Activated CD8-positive, alpha-beta T cell treated with anti-CD3 and anti-CD28 coated beads for 36 hours (primary cell): ENCODE measurements at places on chromosomes 3 and 15. TPM values are rescaled to one million over a fixed set of nuclear protein-coding genes. Genes with fewer than 3 reads are reported as not detected.

DNA sequence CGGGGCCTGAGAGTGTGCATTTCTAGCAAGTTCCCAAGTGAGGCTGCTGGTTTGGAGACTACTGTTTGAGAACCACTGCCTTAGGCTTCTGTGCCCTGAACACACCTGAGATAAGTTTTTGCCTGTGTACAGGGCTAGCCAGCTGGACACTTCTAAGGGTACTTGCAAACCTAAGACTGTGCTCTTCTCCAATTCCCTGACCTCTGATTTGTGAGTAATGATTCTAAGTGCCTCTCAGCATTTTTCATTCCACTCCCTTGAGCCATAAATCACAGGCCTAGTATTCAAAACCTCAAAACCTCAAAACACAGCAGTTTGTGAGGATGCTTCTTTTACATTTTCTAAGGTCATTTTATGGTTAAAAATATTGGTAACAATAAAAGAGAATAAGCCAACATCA is 148.4 kb downstream of the CHST2 start:
- DNase-seq = no peak

The RASA2 gene
- total RNA-seq = 41.5 TPM

- no peak for DNase-seq
Observed at GRCh38 chr15:68640791-68641331, 62.1 kb downstream of the CORO2B start.

GRCh38 chr3:176514297-176514696 is 683.0 kb downstream of the TBL1XR1 start:
- DNase-seq = peak; percentile 27

GRCh38 chr3:107271787-107272387 is 105.4 kb upstream of the CCDC54 start:
- DNase-seq = no peak

DNA sequence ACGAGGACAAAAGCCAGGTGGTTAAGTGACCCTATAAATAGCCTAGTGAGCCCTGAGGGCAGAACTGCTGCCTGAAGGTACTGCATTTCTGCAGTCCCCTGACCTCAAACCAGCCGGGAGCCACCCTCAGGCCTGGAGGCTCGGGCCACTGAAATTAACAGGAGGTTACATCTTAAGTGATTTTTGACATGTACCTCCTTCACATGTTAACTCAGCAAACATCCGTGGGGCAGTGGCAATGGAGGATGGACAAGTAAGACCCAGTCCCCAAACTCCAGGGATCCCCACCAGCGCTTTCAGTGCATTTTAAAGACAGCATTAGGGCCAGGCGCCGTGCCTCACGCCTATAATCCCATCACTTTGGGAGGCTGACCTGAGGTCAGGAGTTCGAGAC is 26.2 kb downstream of the PSTPIP1 start:
- DNase-seq = peak; percentile 45

The SAXO2 gene
- 2.8 TPM for total RNA-seq

The GABRB3 gene
- 0.16 TPM for total RNA-seq

DNA sequence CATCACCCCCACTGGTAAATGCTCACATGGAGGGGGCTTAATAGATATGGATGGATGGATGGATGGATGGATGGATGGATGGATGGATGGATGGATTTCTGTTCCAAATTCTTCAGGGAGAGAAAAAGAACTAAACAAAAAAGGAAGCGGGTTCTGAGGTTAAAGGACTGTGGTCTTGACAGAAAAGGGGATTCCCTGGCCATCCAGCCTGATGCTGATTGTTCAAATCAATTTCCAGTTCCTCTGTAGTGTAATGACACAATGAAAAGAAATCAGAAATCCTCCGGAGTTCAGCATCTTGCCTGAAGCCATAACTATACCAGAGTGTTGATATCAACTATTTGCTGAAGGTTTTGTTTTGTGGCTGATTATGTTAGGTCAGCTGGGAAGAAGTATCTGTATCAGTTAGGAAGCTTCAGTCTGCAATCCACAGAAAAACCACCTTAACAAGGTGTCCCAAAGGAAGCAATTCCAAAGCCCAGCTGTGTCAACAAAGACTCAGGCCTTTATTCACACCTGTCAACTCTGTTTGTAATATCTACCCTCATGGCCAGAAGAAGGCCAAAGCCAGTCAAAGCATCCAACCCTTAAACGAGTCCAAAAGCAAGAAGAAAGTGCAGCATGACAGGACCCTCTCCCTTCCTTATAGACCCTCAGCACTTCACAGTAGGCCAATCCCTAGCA is 24.5 kb upstream of the RASA2 start:
- no peak for DNase-seq

- DNase-seq = no peak
Observed at GRCh38 chr3:110077093-110077492, 739.7 kb upstream of the DPPA4 start.
